ENCODE measurements at places on chromosomes 13 and 19.
A peak's percentile ranks its signal among the peaks of the same experiment; 100 is the strongest.

- DNase-seq = no peak
Measured at GRCh38 chr13:111212517-111212873, 97.4 kb downstream of the ARHGEF7 start.

GRCh38 chr13:85497652-85498051, 301.6 kb downstream of the SLITRK6 start:
- DNase-seq = peak; percentile 7

DNA sequence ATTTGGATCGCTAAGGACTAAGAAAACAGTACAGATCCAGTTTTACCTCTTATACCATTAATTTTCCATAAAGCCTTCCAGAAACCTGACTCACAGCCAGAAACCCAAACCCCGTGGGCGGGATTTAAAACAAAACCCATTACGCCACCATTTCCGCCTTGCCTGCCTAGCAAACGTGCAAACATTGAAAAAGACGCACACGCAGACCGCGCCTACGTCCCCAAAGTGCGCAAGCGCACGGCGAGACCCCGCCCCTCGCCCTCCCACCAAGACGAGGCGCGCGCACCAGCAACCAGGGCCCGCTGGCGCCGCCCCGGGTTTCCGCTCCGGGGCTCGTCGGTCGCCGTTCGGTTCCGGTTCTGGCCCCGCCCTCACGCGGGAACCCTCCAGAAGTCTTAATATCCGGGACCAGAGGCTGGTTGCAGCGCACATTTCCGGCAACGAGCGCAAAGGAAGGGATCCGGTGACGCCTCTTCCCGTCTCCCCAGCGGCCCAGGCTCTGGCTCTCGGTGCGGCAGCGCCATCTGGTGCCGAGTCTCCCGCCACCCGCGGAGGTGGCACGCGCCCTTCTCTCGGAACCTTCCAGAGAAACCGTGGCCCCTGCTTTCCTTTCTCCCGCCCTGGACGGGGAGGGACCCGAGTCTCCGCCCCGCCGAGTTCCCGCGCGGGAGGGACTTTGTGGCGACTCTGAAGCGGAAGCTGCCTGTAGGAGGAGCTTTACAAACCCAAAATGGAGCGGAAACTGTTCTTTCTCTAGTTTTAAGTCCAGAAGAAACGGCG, 256.9 kb upstream of the STARD13 start:
- DNase-seq = peak; percentile 99

GRCh38 chr13:77653301-77653700, 44.2 kb upstream of the SLAIN1 start:
- no peak for DNase-seq

DNA sequence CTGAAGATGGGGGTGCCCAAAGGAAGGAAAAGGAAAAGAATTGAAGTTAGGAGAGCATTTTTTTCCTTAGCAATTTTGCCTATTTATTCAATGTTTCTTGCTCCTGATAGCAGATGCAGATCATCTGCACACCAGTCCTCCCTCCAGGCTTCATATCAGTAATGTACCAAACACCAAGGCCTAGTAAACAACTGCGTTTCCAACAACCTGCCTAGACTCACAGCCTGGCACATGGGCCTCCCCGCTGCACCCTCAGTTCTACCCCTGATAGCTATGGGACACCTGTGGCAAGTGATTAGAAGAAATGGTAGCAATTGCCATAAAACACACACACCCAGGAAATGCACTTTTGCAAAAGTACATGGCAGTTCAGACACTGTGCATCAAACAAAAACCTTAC, 30.4 kb upstream of the HMGB1 start:
- DNase-seq = no peak

GRCh38 chr19:48812094-48812929, 1.5 kb upstream of the BCAT2 start:
- peak; percentile 90 for DNase-seq

DNA sequence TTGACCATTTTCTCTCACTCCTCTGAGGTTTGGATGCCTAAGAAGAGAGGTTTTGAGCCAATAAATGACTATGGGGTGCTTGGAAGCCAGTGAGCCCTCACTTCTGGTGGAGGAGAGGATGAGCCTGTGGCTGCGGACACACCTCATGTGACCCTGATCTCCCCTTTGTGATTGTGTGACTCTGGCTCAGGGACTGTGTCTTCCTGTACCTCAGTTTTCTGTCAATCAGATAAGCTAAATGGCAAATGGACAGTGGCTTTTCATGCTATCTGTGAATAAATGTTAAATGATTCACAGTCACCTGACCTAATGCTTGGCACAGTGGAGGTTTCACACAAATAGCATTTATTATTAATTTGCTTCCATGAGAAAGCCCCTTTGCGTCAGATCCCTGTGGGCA, 2.7 kb downstream of the PSG8 start:
- no peak for DNase-seq

GRCh38 chr19:58568453-58569130, 4.5 kb downstream of the MZF1 start:
- DNase-seq = no peak

DNA sequence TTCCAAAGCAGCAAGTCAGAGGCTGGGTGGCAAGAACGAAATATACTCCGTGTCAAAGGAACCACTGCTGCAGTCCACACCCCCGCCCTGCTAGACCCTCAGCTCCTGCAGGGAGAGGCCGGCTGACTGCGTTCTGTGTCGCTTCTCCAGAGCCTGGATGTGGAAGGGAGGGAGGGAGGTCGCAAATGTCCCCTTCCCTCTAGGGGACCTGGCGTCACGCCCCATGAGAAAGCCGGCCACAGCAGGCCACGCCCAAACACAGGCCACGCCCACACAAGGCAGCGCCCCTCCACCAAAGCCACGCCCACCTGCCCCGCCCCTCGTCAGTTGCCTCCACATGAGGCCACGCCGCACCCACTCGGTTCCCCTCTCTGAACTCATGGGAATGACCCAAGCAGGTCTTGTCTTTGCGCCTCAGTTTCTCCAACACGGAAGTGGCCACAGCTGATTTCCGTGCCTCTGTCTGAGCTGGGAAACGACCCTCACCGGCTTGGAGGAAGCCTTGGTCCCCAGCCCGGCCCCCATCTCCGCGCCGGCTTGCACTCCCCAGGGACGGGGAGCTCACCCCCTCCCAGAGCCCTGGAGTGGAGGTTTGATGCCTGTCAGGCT, 38.4 kb upstream of the TCF3 start:
- peak; percentile 79 for DNase-seq

DNA sequence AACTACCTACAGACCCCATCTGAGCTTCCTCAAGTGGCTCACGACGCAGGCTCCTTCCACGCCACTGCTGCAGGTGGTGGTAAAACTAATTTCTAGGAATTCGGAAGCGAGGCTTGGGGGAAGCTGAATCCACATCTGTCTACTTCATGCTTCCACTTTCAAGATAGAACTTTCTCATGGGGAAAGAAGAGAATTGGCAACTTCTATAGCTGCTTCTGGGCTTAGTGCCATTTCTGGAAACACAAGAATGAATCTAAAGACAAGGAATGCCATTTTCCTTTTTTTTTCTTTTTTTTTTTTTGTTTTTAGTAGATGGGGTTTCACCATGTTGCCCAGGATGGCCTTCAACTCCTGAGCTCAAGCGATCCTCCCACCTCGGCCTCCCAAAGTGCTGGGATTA, 2.8 kb upstream of the NLRP12 start:
- DNase-seq = no peak

- DNase-seq = no peak
Measured at GRCh38 chr13:35764326-35765015, 288.0 kb upstream of the MAB21L1 start.

DNA sequence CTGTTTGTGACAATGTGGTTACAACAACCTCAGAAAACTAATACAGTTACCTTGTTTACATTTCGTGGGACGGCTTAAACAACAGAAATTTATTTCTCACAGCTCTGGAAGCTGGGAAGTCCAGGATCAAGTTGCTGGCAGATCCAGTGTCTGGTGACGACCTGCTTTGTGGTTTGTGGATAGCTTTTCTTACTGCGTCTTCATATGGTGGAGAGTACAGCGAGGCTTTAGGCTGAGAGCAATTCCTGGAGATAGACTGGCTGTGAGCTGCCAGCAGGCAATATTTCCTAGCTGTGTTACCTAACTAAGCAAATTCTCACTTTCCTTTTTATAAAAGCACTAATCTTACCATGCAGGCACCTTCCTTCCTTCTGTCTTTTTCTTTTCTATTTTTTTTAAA, 1203.5 kb upstream of the PRR20A start:
- DNase-seq = no peak

GRCh38 chr19:10516671-10517286, 468 bp downstream of the S1PR5 start:
- DNase-seq = no peak

DNA sequence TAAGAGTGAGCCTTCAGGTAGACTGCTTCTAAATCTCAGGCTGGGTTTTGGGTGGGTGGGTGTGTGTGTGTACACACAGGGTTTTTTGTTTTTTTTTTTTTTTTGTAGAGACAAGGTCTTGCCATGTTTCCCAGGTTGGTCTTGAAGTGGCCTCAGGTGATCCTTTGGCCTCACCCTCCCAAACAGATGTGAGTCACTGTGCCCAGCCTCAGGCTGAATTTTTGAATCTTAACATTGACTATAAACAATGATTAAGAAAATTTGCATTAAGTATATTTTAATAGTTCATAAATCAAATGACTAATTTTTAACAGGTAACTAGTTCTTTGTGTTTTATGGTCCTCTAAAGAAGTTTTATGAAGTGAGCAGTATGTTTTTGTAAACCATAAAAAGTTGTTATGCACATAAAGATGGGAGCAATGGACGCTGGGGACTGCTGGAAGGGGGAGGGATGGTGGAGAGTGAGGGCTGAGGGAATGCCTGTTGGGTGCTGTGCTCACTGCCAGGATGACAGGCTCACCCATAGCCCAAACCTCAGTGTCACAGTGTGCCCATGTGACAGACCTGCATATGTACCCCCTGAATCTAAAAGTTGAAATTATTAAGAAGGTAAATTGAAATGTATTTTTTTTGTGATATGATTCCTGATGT, 60.2 kb downstream of the ZNF136 start:
- DNase-seq = no peak

- DNase-seq = no peak
Measured at GRCh38 chr19:35612224-35612558, 344 bp upstream of the HAUS5 start.

- no peak for DNase-seq
Measured at GRCh38 chr13:113119166-113119821, 3.3 kb upstream of the F10 start.

DNA sequence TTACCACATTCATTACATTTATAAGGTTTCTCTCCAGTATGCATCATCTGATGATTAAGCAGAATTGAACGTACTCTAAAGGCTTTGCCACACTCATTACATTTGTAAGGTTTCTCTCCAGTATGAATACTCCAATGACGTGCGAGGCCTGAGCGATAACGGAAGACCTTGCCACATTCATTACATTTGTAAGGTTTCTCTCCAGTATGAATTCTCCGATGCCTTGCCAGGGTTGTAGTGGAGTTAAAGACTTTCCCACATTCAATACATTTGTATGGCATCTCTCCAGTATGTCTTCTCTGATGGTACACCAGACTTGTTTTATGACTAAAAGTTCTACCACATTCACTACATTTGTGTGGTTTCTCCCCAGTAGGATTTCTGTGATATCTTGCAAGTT, 16.8 kb upstream of the ZNF432 start:
- no peak for DNase-seq

- DNase-seq = no peak
Measured at GRCh38 chr13:72851678-72852014, 69.7 kb downstream of the PIBF1 start.

DNA sequence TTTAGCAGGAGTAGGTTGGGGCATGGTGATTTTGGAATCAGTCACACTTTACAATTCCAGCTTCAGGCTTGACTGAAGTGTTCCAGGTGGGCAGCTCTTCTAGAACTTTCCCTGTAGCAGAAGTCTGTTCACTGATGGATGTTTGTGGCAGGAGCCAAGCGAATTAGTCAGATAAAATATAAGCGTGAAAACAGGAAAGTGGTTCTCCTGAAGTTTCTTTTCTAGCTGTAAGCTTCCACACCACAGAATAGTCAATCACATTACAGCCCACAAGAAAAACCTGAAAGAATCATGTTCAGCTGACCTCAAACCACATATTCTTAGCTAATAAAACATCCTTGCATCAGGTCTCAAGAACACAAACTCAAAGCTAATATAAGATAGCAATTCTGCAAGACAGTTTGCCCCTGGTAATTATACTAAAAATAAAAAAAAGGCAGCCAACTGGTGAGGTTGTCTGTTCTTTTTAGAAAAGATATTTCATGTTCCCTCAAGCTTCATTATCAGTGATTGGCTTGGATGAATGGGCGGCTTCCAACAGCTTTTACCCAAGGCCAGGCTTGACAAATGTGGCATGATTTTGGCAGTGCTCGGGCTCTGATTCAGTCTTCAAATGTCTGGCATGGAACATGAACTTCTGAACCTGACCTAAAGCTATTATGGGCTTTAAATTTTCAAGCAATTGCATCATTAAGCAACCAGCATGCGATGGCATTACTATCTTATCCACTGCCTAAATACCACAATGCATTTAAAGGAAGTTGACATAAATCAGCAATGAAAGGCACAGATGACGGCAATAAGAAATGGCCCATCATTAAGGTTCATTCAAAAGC, 136.8 kb downstream of the DCLK1 start:
- no peak for DNase-seq

- DNase-seq = no peak
Measured at GRCh38 chr13:109537584-109537983, 248.8 kb downstream of the IRS2 start.

DNA sequence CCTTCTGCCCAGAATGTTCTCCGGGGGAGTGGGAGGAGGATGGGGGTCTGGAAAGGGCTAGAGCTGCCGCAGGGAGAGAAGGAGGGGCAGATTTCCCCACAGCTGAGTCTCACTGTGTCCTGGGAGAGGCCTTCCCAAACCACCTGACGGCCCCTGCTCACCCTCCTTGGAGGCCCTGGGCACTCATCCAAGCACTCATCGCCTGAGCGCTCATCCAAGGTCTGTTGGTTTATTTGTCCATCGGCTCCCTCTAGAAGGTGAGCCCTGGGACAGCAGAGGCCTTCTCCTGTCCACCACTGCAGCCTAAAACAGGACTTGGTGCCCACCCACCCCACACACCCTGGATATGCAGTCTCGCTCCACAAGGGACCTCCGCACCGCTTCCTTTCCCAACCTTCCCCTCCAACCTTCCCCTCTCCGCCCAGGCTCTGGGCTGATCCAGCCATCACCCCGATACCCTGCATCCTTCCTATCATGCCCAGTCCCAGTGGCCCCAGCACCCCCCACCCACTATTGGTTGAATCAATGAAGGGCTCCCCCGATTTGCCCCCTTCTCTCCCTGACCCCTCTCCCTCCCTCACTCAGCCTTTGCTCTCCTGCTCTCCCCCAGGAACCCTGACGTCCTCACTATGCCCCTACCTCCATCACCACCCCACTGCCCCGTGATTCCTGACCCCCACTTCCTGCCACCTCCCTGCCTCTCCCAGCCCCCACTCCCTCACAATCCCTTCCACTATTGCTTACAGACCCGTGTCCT, 1.7 kb downstream of the UBXN6 start:
- DNase-seq = peak; percentile 54

DNA sequence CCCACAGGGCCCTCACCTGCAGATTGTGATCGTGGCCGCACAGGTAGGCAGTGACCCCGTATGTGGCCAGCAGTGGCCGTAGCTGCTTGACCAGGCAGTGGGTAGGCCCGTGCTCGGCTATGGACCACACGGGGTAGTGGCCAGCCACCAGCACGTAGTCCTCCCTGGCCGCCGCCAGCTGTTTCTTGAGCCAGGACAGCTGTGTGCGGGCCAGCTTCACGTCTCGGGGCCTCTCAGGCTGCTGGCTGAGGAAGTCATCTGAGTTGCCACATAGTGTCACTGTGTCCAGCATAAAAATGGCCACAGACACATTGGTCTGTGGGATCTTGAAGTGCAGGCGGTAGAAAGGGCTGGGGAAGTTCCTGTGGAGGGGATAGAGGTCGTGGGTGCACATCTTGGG, 1.2 kb downstream of the ACP5 start:
- no peak for DNase-seq

Data from right cardiac atrium (tissue), 5 donors.